LHCN-M2 (cell line): ENCODE measurements at places on chromosomes 12 and 14. TPM values are rescaled to one million over a fixed set of nuclear protein-coding genes. Genes with fewer than 3 reads are reported as not detected.

HEBP1 gene
- 7.7 and 8.0 TPM in 2 replicates for total RNA-seq

HSP90B1 gene
- total RNA-seq, result 592 and 624 TPM in 2 replicates

- DNase-seq, result no peak
Measured at GRCh38 chr14:54483846-54484245, 4.9 kb downstream of the GMFB start.

DNA sequence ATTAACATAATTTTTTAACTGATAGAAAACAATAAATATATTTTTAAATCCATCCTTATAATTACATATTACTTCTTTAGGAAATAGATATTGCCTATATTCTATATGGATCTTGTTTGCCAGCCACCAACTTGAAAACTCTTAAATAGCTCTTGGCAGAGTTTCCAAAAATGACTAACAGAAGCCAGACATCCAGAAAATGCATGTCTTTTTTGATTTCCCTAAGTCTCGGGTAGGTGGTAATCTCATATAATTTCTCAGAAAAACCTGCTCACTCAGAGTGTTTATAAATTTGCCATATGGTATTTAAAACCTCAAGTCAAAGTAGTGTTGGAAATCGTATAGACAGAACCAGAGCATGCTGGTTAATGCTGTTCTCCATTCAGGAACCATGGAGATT lies 360.4 kb upstream of the FOXG1 start:
- peak; percentile 28 for DNase-seq

GRCh38 chr12:53068811-53069585 lies 10.2 kb downstream of the SPRYD3 start:
- DNase-seq, result peak; percentile 44

DNA sequence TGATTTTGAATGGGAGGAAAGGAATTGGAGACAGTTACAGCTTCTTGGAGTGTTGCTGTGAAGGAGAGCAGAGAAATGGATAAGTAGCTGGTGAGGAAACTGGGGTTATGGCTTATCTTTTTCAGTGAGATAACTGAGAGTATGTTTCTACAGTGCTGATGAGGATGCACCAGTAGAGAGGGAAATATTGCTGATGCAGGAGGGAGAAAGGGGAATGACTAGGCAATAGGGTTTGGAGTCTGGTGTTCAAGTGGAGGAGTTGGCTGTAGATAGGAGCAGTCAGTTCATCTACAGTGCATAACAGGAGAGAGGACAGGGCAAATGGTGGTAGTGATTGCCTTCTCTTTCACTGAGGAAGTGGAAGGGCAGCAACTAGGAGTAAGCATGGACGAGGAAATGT lies 33.0 kb downstream of the SPATS2 start:
- DNase-seq, result no peak

DNA sequence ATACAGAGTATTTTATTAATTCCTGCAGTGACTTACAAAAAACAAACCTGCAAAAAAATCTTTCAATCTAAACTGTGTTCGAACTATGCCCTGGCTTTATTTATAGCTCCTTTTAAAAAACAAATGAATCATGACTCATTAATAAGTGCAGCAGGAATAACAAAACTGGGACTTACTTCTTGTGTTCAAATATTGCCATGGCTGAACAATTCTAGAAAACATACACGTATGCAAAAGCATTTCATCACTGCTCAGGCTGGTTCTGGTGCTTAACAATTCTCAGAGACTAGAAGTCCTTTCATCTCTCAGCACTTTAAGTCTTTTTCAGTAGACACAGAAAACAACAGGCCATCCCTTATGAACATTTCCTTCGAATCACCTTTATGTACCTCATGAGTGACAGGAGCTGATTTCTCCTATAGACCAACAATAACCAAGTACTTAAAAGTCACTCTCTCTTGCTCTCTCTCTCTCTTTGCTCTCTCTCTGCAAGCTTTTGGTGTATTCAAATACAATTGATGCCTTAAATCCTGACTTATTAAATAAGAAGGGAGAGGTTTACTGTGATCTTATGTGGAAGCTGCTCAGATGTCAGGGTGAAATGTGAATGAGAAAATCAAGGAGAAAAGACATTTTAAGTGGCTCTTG lies 268.8 kb downstream of the TTC8 start:
- DNase-seq, result no peak

GRCh38 chr12:9829982-9830381 lies 2.7 kb downstream of the KLRF1 start:
- peak; percentile 5 for DNase-seq

- DNase-seq, result no peak
Measured at GRCh38 chr14:100159094-100159864, at the start of gene DEGS2. Gene DEGS2, minus strand, starts transcription at chr14:100159645. Its CDS starts 58 bp downstream, at chr14:100159587.

- no peak for DNase-seq
Measured at GRCh38 chr12:54977857-54978256, 6.7 kb downstream of the TESPA1 start.

GRCh38 chr14:80271389-80271788 lies 60.1 kb upstream of the DIO2 start:
- no peak for DNase-seq

DNA sequence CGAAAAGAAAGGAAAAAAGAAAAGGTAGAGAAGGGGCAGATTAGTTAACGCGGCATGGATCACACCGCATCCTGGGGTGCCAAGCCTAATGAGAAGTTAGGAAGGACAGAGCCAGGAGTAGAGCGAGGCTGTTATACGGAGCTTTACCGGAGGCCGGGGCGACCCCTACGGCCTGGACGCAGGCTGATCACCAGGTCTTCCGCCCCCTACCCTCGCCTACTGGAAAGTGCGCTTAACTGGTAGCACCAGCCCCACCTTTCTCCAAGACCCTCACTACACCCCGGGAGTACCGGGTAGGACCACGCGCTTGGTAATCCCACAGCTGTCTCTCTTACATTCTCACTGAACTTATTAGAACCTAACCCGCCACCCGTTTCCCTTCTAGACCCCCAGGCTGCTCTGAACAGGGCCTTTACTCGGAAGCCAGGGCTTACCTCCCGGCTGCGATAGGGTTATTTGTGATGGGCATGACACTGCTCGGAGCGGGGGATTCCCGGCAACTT lies 33.8 kb downstream of the WBP11 start:
- DNase-seq, result peak; percentile 21

DNA sequence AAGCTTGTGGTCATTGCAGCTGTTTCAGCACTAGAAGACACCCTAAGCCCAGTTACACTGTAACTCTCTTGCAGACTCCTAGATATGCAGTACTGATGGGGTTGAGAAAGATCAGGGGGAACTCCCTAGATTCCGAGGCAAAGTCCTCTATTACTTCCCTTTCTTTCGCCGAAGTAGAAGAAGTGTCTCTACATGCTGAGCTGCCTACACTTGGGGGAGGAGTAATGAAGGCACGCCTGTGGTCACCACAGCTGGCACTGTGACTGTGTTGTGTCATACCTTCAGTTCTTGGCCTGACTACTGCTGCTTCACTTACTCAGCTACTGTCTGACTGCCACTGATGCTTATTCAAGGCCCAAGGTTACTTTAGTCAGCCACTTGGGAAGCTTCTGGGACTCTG lies 35.1 kb upstream of the RPL10L start:
- no peak for DNase-seq
